ENCODE measurements at places on chromosomes 6 and 20.
A peak's percentile ranks its signal among the peaks of the same experiment; 100 is the strongest.

GRCh38 chr6:151422981-151423380 is 28.9 kb downstream of the RMND1 start:
- no peak for DNase-seq

DNA sequence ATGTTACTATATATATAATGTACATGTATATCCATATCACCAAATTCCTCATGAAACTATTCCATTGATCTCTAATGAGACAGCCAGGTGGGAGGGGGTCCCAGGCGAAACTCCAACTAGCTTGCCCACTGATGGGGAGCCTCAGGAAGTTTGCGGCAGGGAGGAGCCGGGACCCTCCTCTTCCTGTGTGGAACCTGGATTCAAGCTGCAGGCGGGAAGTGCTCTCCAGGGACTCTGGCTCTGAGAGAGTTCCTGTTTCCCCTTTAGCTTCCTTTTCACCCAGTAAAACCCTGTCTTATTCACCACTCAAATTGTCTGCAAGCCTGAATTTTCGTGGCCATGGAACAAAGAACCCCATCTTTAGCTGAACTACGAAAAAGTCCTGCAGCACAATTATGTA is 152.2 kb downstream of the OPN5 start:
- DNase-seq = no peak

DNA sequence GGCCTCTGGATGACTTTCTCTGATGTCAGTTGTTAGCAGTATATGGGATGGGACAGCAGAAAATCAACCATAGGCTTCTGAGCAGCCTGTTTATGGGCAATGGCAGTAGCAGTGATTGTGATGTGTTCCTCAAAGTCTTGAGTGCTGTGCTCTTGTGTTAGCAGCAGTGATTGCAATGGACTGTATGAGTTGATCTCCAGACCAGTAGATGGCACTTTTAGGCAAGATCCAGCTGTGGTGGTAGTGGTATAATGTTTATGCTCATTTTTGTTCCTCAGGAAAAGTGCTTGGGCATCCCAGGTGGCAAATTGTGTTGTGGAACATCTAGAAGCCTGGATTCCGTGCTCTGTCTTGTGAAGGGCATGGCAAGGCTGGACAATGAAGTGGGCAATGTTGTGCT is 181.6 kb upstream of the SYNCRIP start:
- no peak for DNase-seq

DNA sequence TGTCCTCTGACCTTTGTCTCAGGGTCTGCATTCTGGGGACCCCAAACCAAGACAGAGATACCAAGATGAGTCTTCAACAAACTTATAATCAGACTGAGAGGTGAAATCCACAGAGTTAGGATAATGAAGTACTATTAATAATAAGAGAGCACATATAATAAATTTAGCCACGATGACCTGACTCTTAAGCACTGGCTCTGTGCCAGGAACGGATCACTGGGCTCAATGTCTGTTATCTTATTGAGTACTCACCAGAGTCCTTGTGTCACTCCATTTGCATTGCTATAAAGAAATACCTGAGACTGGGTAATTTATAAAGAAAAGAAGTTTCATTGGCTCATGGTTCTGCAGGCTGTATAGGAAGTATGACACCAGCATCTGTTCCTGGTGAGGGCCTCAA is 18.9 kb upstream of the ITPR3 start:
- DNase-seq = no peak

GRCh38 chr6:27668442-27669294 is 195.8 kb upstream of the ZNF184 start:
- peak; percentile 89 for DNase-seq

- DNase-seq = no peak
Observed at GRCh38 chr6:145819994-145820393, 5.4 kb upstream of the FBXO30 start.

GRCh38 chr20:59779656-59780380 is 153.6 kb downstream of the SYCP2 start:
- no peak for DNase-seq

DNA sequence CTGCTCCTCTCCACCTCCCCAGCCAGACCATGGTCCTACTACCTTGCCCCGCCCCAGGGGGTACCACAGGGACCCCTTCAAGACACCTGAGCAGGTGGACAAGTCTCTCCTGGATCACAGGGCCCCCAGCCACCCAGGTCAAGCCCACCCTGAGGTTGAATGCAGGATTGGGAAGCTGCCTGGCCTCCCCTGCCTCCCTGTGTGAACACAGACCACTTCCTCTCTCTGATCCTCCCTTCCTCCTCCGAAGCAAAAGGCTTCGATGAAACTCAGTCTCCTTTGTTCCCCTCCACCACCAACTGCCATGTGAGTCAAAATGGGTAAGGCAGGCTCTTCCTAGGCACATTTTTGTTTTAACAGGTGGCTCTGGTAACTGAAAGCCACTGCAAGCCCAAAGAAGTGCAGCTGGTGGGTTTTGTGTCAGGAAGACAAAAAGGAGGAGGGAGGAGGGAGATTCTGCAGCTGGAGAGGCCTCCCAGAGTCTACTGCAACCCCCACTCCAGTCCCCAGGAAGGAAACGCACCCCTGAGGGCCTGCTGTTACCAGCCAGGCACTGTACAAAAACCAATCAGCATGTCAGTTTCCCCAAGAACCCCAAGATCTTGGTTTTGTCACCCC is 5.4 kb downstream of the ADA start:
- peak; percentile 94 for DNase-seq

DNA sequence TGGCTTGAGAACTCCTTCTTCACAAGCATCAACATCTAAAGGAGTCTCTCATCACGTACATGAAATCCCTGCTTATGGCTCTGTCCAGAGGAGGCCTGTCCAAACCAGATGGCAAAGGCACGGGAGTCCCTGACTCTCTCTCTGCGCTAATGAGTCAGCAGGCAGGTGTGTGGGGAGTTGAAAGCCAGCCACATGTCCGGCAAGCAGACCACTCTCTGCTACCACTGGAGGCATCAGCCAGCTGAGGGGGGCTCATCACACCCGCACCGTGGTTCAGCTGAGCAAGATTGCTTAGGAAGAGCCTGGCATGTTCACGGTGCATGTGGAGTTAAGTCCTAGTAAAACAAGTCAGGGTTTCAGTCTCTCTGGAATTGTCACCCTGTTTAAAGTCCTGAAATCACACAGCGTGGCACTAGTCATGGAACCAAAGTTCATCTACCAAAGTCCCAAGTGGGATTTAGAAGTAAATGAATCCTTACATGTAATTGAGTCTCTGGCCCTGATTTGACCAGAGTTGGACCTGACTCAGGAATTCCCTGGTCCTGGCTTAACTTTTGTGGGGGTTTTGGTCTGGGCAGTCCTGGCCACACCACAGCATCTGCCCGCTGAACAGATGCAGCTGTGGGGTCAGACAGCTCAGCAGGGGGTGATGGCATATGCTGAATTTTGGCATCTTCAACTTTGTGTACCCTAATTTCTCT is 155.2 kb upstream of the RIN2 start:
- no peak for DNase-seq

- no peak for DNase-seq
Observed at GRCh38 chr6:36386495-36387439, 702 bp downstream of the ETV7 start.

- DNase-seq = no peak
Observed at GRCh38 chr6:22849921-22850320, 280.6 kb downstream of the HDGFL1 start.

DNA sequence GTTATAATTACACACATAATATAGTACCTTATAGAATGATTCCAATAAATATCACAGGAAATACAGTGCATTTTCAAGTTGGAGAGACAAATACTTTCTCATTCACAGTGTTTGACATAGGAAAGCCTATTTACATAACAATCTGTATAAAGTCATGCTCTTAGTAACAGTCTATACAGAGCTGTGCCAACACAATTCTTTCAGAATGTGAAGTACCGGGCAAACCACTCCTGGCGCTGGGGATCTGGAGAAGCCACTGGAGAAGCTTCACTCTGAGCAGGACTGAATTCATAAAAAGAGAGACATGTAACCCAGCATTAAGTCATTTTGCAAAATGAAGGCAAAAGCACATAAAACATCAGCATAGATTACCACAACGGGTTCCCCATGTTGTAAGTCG is 24.9 kb upstream of the MCM9 start:
- no peak for DNase-seq

- peak; percentile 92 for DNase-seq
Observed at GRCh38 chr6:28863604-28864325, 60.0 kb downstream of the TRIM27 start.

DNA sequence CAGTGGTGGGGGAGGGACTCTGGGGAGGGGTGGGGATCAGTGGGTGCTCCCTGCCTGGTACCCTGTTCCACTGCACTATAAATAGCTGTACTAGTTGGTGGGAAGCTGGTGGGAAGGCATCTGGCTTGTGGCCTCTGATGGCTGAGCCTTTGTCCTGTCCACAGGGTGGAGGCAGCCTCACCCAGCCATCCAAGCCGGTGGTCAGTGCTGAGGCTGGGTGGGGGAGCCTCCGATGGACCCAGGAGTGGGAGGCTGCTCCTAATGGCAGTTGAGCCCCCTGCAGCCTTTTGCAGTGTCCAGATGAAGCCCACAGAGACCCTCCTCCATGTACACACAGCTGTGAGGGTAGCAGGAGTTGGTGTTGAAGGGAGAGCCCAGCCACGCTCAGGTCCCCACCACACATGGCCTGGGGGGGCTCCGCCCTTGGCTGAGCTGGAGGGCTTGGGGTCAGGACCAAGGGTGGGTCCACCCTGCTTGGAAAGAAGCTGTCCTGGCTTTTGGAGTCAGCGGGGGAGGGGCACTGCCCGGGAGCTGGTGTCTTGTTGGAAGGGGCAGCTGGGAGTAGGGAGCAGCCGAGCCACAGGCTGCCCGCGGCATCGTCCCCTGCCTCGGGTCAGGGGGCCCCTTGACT is 2.5 kb downstream of the PPDPF start:
- DNase-seq = no peak

GRCh38 chr6:11279284-11279689 is 46.8 kb upstream of the NEDD9 start:
- DNase-seq = no peak

- peak; percentile 16 for DNase-seq
Observed at GRCh38 chr6:113442040-113442439, 415.1 kb upstream of the MARCKS start.

- DNase-seq = no peak
Observed at GRCh38 chr6:87738744-87739143, 36.7 kb upstream of the AKIRIN2 start.

DNA sequence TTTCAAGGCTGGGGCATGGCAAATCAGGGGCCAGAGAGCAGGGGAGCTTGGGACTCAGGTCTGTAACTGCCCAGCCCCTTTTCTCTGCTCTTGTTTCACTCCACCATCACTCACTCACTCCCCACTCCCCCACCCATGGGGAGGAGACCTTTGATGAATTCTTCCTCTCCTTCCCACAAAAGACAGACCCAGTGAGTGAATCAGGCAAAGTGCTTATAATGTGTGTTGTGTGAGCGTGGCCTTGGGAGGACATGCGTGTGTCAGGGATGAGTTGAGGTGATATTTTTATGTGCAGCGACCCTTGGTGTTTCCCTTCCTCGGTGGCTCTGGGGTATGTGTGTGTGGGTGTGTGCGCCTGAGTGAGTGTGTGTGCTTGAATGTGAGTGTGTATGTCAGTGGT is 1.0 kb upstream of the CUL9 start:
- DNase-seq = no peak

DNA sequence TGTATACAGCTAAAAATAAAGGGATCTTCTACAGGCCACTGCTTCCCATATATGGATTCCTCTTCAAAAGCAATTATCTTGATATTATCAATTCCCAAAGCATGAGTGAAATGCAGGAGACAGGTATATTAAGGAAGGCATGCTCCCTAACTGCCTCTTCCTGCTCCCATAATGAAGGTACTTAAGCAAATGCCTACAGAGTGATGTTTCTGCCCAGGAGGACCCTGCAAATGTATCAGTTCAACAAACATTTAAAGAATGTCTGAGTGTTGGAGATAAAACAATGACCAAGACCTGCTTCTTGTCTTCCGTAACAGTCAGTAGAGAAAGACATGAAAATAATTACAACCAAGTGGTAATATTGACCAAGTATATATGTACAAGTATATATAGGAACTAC is 4.2 kb downstream of the UBE2J1 start:
- DNase-seq = no peak

GRCh38 chr6:14144678-14145113 is 27.1 kb downstream of the CD83 start:
- peak; percentile 84 for DNase-seq

- no peak for DNase-seq
Observed at GRCh38 chr6:6612308-6612707, 23.8 kb downstream of the LY86 start.

DNA sequence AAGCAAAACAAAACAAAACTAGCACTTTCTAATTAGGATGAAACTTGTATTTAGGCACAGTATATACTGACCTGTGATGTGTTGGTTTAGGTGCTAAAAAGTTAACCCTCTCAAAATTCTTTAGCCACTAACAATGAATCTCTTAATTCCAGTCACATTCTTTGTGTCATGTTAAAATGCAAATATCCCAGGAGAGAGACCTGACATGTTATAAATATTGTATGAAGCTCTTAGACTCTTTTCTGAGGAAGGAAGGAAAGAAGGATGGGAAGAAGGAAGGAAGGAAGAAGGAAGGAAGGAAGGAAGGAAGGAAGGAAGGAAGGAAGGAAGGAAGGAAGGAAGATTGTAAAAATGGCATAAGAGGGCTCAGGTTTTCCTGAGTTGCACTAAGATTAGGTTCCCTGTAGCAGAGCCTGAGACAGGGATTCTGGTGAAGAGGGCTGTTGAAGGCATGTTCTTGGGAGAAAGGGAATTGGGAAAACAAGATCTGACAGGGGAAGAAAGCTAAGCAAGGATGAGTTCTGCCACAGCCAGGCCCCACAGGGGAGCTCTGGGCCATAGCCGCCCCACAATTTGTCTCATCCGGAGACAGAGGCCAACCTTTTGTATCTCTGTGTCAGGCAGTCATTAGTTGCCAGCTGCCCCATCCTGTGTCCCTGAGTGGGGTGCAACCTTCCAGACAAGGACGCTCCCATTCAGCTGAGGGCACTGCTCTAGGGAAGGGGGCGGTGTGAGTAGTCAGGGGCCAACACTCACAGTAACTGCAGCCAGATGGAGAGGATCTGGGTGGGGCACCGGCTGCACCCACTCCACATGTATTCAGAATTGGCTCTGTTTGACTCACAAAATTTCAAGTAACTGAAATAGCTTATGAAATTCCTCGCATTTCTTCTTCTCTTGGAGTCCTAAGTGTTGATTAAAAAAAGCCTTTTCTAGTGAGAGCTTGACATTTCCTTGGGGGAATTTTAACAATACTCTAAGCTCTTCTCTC is 189.3 kb upstream of the ARG1 start:
- DNase-seq = no peak

GRCh38 chr20:46905364-46906125 is 10.9 kb downstream of the EYA2 start:
- no peak for DNase-seq

- DNase-seq = no peak
Observed at GRCh38 chr6:122184401-122184827, 215.0 kb upstream of the HSF2 start.

GRCh38 chr20:51348876-51349275 is 193.6 kb downstream of the NFATC2 start:
- DNase-seq = no peak

GRCh38 chr6:16901306-16901705 is 140.0 kb upstream of the ATXN1 start:
- DNase-seq = no peak

DNA sequence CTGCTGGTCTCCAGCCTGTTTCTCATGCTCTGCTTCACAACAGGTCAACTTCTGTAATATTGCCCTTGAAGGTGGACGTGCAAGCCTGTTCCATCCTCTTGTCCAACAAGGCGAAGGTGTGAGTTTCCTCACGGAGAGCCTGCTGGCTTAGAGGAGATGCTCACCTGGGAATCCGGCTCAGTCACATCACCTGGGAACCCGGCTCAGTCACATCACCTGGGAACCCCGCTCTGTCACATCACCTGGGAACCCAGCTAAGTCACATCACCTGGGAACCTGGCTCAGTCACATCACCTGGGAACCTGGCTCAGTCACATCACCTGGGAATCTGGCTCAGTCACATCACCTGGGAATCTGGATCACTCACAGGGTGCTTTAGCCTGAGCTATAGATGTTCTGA is 230.1 kb downstream of the ERMARD start:
- no peak for DNase-seq

All from GM12865 (cell line).